Stimulated activated CD4-positive, alpha-beta T cell treated with anti-CD3 and anti-CD28 coated beads, TNF-alpha, amount 100 ng/mL, for 1 hour (primary cell): ENCODE measurements at places on chromosomes 7 and 10.

GRCh38 chr10:49594594-49594993, 15.5 kb upstream of the SLC18A3 start:
- no peak for DNase-seq

- DNase-seq = no peak
Measured at GRCh38 chr10:14060320-14061070, 270.2 kb downstream of the FRMD4A start.

DNA sequence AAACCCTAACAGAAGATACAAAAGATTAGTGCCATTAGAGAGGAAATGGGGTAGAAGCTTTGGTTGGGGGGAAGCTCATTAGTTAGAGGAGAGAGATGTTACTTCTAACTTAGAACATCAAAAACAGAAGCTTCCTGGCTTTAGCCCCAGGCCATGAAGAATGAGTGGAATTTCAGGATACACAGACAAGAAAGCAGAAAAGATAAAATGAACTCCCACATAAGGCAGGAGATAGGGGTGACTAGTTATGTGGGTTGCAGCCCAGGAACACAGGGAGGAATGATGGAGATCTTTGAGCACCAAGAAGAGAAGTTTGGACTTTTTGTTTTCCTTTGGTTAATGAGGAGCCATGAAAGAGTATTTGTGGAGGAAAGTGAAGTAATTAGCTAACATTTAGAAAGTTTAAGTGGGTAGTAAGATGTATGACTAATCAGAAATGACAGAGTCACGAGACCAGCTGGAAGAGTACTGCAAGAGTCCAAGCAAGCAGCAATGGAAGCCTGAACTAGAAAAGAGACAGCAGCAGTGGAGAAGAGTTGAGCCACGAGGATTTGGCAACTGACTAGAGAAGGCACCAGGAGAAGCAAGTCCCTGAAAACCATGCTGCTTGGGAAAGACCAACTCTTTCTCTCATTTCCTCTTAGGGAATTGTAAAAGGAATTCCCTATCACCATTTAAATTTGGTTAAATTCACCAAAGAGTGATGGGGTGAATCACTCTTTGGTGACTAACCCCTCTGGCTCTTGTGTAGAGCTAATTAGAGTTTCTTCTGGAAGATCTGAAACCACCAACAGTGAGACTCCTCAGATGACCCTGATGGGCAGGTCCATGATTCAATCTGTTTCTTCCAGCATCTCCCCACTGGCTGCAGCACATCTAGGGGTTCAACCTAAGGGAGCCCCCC, 131.9 kb downstream of the KCNMA1 start:
- no peak for DNase-seq

GRCh38 chr7:14639329-14639728, 263.2 kb downstream of the DGKB start:
- DNase-seq = no peak

DNA sequence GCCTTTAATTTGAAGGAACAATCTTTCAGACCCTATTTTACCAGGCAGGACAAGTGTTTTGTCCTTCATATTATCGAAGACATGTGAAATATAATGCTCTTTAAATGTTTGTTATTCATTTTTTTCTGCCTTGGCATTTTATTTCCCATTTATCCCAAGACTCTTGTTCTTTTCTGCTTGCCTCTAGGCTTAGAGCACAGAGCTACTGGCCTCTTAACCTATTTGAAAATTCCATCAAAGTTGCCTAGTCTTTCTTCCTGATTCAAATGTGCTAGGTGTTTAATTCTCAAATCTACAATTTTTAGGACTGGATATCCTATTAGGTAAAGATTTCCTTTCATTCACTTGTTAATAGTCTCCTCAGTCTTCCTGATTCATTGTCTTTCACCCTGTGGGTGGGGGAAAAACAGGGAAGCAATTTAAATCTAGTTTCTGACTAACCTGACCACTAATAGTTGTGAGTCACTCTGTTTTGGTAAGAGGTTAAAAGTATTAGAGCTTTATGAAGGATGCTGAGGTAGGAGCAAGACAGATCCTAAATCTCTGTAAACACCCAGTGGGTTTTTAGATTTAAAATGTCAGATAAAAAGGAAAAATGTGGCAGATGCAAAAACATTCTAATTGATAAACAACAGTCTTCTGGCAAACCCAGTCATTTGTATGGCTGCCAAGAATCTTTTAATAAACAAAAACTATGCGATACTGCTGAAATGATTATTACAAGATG, 1.5 kb downstream of the LIPK start:
- DNase-seq = no peak

DNA sequence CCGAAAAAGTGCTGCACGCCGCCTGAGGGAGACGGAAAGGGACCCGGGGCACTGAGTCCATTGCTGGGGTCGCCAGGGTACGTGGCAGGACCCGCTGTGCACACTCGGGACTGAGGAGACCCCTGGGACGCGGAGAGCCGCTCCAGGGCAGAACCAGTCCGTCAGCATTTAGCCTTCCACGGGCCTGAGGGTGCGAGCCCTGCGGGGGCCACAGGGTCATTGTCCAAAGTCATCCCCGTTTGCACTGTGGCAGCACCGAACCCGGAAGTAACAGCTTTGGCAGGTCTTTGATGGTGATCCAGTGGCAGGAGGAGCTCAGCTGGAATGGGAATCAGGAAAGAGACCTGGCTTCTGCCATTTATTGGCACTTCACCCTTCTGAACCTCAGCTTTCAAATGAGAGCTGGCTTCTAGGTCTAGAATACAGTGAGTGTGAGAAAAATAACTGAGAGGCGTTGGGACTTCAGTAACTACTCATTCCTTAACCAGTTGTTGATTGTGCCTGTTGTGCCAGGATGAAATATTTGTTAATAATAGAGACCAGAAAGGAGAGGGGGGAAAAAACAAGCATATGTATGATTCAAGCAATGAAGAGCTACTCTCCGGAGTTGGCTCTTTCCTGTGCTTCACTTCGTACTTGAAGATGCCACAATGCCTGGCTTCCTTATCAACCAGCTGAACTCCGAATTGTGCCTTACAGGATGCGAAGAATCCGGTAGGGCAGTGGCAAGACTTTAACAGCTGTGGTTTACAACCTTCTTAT, 811 bp upstream of the ARHGAP12 start:
- no peak for DNase-seq

GRCh38 chr7:102148799-102149198, 137.9 kb upstream of the SH2B2 start:
- DNase-seq = no peak

- DNase-seq = no peak
Measured at GRCh38 chr7:84792231-84792893, 394.5 kb downstream of the SEMA3D start.

GRCh38 chr7:74332373-74333176, 43.4 kb downstream of the CLIP2 start:
- DNase-seq = no peak

DNA sequence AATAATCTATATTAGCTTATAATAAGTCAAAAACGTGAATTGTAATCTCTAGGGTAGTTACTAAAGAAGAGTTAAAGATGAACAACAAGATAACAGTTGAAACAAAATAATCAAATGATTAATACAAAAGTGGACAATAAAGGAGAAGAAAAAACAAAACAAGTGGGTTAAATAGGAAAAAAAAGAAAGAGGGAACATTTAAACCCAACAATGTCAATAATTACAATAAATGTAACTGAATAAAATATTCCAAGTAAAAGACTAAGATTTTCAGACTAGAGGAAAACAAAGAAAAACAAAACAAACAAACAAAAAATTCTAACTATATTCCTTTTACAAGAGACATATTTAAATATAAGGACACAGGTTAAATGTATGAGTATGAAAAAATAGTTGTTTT, 38.0 kb upstream of the ZEB1 start:
- DNase-seq = no peak

GRCh38 chr7:94154858-94155257, 150.7 kb upstream of the BET1 start:
- no peak for DNase-seq

- DNase-seq = no peak
Measured at GRCh38 chr7:131285556-131285955, 42.1 kb upstream of the MKLN1 start.

- no peak for DNase-seq
Measured at GRCh38 chr7:70703785-70704184, 428.2 kb upstream of the GALNT17 start.

- no peak for DNase-seq
Measured at GRCh38 chr10:124511205-124512039, 49.8 kb downstream of the LHPP start.

- DNase-seq = no peak
Measured at GRCh38 chr7:55212838-55213237, 152.3 kb upstream of the LANCL2 start.

- no peak for DNase-seq
Measured at GRCh38 chr7:41855798-41856197, 152.9 kb upstream of the INHBA start.
